GM23338 (cell line): ENCODE measurements at places on chromosomes 4 and X.

GRCh38 chr4:60042231-60042652 lies 1157.9 kb upstream of the ADGRL3 start:
- DNase-seq = no peak

GRCh38 chrX:42109428-42109827 lies 186.1 kb upstream of the CASK start:
- DNase-seq = no peak

DNA sequence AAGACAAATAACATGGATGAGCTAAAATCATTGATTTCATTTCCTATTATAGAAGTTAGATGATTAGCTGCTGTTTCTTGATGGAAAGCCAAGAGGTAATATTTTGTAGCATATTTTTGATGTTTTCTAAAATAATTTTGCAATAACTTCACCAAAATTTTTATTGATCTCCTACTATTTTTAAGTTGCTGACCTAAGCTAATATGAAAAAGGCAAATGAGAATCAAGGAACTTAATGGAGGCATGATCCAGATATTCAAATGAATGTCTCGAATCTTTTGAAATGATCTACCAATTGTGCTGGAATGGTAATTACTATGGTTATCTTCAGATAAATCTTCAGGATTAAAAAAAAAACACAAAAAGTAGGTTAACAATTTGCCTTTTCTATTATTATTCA lies 1591.4 kb upstream of the PCDH7 start:
- no peak for DNase-seq

DNA sequence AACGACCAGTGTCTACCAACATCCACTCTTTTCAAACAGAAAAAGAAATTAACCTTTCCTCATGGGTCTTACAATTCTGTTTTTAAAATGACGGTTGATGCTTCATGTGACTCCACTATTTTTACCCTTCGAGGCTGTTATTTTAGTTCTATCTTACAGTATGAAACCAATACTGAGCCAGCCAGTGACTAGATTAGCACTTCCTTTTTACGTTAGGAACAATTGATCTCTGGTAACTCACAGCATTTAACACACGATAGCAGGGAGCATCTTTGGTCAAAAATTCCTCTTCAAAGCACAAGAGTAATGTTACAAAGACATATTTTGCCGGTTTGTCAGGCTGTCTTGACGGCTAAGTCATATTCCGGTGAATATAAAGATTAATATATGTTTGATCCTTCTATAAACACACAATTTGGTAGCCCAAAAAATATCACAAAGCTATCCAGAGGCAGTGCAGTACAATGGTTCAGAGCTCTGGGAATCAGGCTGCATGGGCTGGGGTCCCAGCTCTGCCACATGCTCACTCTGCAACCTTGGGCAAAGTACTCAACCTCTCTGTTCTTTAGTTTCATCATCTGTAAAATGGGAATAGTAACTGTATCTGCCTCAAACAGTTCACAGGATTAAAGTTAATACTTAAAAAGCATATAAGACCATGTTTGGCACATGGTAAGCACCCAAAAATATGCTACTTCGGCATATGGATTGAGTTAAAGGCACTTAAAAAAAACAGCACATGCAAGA lies 62.9 kb upstream of the TXK start:
- DNase-seq = no peak

- no peak for DNase-seq
Observed at GRCh38 chrX:134949271-134949670, 41.5 kb upstream of the SMIM10 start.

GRCh38 chr4:32140636-32141035 lies 1420.5 kb downstream of the PCDH7 start:
- no peak for DNase-seq

DNA sequence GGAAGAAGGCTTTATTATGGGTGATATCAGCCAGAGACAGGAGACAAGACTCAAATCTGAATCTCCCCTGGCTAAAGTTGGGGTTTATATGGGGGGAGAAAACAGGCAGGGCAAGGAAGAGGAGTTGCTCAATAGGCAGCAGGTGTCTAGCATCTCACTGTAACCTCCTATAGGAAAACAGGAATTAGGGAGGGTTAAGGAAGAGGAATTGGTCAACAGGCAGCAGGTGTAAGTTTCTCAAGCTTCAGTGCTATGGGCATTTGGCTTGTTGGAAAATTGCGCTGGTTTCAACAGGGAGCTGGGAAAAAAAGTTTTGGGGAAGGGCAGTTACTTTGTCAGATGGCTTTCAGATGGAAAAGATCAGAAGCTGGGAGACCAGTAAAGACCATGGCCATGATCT lies 206.4 kb downstream of the NWD2 start:
- DNase-seq = no peak

DNA sequence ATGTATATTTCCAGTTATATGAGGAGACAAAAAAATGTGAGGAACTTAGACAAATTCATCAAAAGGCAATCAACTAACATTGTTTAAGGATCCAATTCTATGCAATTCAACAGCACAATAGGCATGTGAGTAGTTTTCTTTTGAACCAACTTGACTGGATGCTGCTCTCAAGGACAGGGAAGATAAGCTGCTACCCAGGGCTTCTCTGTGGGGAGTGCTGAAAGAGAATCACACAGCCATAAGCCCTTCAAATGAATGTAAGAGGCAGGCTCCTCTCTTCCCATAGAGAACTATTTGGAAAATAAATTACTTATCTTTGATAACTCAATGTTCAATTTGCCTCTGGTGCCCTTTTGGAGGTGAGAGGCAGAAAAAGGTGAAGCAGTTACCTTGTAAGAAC lies 1413.6 kb downstream of the PCDH7 start:
- DNase-seq = peak; percentile 30

DNA sequence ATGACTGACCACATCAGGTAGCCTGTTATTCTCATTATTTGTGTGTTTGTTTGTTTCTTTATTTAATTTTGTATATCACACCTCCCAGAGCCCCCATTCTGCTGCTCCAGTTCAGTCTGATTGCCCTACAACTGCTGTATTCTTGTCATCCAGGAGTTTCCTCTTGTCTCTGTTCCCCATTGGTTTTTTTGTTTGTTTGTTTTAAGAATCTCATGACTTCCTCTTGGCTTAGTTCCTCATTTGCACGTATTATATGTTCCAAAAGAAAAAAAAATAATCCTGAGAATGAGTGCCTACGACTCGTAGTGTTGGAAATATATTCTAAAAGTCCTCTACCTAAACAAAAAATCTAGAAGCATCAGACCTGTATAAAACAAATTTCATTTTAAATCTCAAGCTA lies 142.3 kb upstream of the SLIT2 start:
- no peak for DNase-seq

GRCh38 chr4:62118558-62118957 lies 918.4 kb downstream of the ADGRL3 start:
- DNase-seq = no peak

- DNase-seq = peak; percentile 19
Observed at GRCh38 chrX:74613370-74614092, 893 bp downstream of the RLIM start.

DNA sequence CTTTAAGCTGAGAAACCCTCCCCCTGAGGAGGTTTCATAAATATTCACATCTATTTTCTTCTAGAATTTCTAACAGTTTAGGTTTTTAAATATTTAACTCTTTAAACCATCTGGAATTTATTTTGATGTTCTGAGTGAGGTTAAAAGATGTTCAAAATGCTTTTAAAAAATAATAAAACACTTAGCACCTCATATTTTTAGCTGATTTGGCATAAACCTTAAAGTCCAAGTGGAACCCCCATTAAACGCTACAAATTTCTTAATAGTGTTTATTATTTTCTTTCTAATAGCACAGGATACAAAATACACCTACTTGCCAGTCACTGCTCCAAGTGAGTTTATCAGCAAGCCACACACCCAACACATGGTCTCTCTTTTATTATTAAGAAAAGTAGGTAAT lies 277.2 kb downstream of the QDPR start:
- DNase-seq = no peak

- no peak for DNase-seq
Observed at GRCh38 chrX:12614266-12614665, 176.9 kb upstream of the PRPS2 start.

GRCh38 chrX:41180194-41180908 lies 95.1 kb downstream of the USP9X start:
- DNase-seq = peak; percentile 58

DNA sequence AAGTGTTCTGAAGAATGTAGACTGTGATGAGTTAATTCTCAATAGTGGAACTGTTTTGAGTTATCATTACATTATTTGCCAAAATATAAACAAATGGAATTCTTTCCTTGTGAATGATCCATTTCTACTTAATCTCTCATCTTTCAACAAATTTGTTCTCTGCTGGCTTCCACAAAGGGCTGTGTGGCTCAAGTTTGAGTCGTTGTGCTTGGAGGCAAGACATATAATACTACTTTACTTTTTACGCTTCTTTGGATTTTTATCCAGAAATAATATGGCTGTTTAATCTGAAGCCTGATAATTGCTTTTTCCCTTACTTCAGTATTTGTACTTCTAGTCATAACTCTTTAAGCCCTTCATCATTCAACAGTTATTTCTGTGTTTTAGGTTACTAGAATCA lies 169.5 kb downstream of the ARHGAP10 start:
- DNase-seq = no peak

DNA sequence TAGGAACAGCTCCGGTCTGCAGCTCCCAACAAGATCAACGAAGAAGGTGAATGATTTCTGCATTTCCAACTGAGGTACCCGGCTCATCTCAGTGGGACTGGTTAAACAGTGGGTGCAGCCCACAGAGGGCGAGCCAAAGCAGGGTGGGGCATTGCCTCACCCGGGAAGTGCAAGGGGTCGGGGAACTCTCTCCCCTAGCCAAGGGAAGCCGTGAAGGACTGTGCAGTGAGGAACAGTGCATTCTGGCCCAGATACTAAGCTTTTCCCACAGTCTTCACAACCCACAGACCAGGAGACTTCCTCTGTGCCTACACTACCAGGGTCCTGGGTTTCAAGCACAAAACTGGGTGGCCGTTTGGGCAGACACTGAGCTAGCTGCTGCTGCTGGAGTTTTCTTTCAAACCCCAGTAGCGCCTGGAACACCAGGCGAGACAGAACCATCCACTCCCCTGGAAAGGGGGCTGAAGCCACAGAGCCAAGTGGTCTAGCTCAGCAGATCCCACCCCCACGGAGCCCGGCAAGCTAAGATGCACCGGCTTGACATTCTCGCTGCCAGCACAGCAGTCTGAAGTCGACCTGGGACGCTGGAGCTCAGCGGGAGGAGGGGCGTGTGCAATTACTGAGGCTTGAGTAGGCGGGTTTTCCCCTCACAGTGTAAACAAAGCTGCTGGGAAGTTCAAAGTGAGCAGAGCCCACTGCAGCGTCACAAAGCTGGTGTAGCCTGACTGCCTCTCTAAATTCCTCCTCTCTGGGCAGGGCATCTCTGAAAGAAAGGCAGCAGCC lies 84.6 kb downstream of the THOC2 start:
- peak; percentile 86 for DNase-seq

DNA sequence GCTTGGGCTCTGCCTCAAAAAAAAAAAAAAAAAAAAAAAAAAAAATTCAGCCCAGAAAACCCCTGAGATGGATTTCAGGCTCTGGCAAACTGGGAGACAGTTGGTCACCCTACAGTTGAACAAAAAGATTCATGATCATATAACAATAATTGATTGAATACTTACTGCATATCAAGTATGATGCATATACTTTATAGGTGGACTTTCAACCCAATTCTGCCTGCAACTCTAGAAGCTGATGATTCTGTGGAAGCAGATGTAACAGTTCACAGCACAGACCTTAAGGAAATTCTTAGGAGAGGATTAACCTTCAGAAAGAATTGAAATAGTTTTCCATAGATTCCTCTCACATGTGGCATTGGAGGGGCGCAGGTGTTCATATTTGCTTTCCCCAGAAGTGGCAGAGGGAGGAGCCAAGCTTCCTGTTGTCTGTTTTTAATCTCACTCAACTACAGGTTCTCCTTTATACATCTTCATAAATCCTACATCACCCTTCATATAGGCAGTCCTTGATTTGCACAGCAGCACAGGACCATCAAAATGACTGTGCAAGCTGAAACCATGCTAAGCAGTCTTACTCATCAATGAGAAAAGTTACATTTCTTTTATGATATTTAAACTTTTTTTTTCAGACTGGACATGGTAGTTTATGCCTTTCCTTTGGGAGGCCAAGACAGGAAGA lies 149.4 kb upstream of the KLF3 start:
- DNase-seq = no peak

GRCh38 chr4:76487621-76488020 lies 52.6 kb downstream of the SHROOM3 start:
- no peak for DNase-seq

- no peak for DNase-seq
Observed at GRCh38 chr4:168162604-168163003, 70.3 kb downstream of the ANXA10 start.

GRCh38 chr4:61994036-61994435 lies 793.9 kb downstream of the ADGRL3 start:
- no peak for DNase-seq

DNA sequence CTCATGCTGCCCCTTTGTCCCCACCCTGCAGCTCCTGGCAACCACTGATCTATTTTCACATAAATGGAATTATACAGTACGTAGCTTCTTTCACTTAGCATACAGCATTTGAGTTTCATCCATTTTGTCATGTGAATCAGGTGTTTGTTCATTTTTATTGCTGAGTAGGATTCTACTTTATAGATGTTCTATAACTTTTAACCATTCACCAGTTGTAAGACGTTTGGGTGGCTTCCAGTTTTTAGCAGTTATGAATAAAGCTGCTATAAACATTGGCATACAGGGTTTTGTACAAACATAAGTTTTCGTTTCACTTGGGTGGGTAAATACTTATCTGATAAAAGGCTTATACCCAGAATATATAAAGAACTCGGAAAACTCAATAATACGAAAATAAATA lies 102.3 kb upstream of the KLHL13 start:
- DNase-seq = no peak

DNA sequence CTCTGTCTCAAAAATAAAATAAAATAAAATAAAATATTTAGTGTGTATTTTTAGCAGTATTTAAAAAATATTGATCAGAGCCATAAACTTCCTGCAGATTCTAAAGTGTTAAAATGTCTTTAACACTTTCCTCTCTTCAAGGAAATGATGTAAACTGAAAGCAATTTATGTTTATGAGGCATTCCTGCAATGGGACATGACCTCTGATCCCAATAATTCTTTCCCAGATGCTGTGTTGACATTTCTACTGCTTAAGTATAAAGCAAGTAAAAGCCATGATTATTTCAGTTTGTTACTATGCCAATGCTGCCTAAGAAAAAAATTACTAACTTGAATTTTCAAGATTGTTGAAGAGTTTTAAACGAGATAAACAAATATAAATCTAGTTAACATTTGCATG lies 29.0 kb downstream of the COQ2 start:
- DNase-seq = no peak

GRCh38 chr4:124519196-124519595 lies 193.3 kb downstream of the ANKRD50 start:
- no peak for DNase-seq
